GM23248 (cell line): ENCODE measurements at places on chromosomes 1 and 21. TPM values are rescaled to one million over a fixed set of nuclear protein-coding genes. Genes with fewer than 3 reads are reported as not detected.

DNA sequence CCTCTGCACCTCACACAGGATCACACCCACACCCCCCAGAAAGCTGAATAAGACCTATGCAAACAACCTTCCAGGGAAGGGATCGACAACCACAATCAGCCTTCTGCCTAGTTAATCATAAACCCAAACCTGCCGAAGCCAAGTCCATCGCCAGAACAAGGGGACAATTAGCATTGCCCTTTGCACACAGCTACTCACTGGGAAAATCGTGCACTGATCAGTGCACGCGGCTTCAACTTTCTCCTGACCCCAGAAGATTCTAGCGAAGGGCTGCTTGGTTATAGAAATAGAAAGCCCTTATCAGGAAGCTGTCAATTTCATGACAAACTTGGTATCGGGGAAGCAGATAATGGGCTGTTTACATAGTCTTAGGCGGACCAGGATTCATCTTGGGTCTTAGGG, 29.5 kb downstream of the RUNX1 start:
- H3K4me1 ChIP-seq, result 0 out of 2 replicates have a peak, but pooled peaks cover 4% of the 10 kb centered on the region
- H3K27me3 ChIP-seq, result no peaks in the 10 kb centered on the region
- H3K36me3 ChIP-seq, result no peaks in the 10 kb centered on the region
- H3K27ac ChIP-seq, result no peak overlapping the region
- H3K4me3 ChIP-seq, result no peak overlapping the region

DNA sequence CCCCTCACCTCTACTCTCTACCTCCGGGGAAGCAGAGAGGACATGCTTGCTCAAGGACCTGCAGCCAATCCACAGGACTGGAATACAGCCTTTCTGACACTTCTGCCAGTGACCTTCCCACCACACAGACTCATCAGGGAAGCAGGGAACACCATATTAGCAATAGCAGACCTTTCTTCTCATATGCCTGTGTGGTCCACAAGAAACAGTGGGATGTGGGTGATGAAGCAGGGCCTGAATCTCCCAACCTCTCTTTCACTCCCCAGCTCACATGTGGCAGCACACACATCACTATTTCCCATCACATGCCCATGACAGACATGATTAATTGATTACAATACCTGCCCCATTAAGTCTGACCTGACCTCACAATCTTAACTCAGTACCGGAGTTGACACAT, 695.1 kb downstream of the MATN1 start:
- no peaks in the 10 kb centered on the region for H3K4me1 ChIP-seq
- no peak overlapping the region for H3K27ac ChIP-seq
- 0 out of 2 replicates have a peak, but pooled peaks cover 2% of the 10 kb centered on the region for H3K27me3 ChIP-seq
- DNase-seq, result no peak

DNA sequence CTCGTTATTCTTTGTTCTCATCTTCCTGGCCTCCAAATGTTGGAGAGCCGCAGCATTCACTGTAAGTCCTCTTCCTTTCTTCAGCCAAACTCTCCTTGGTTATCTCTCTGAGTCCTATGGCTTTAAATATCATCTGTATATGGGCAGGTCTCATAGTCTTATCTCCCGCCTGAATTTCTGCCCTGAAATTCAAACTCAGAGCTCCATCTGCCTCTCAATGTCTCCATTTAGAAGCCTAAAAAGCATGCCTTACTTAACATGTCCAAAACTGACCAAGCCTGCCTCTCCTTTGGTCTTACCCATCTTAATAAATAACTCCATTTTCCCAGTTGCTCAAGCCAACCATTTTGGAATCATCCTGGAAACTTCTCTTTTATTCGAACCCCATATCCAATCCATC, 80.7 kb downstream of the DHRS3 start:
- H3K4me1 ChIP-seq, result peaks cover 5% of the 10 kb centered on the region; the same call in 1 of the 2 replicates
- no peak for DNase-seq
- H3K27me3 ChIP-seq, result no peaks in the 10 kb centered on the region
- H3K27ac ChIP-seq, result no peak overlapping the region
- H3K36me3 ChIP-seq, result no peaks in the 10 kb centered on the region

DNA sequence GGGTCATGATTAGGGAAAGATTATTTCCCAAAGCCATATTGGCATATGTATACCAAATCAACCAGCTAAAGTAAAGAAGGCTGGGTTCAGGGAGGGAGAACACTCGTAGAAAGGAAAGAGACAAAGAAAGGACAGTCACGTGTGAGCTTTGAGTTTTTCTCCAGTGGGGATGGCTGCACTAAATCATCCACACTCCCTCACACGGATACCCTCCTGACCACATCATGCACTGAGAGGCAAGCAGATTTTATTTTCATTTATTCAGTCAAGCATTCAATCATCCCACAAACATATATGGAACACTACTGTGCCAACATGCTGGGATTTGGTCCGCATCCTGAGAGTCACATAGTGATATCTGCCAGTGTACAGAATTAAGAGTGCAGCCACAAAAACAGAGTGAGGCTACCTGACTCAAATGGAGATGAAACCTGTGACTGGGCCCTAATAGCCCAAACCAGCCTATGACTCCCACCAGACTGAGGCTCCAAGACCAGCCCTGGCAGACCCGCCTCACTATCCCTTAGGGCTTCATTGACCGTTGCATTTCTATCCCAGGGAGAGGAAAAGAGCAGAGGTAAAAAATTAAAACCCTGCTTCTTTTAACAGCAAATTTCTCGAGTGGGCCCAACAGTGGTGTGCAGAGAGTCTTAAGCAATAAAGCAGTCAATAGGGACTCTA, 155.9 kb downstream of the BARHL2 start:
- H3K4me3 ChIP-seq, result no peak overlapping the region
- DNase-seq, result no peak
- H3K36me3 ChIP-seq, result no peaks in the 10 kb centered on the region
- no peaks in the 10 kb centered on the region for H3K27me3 ChIP-seq

DNA sequence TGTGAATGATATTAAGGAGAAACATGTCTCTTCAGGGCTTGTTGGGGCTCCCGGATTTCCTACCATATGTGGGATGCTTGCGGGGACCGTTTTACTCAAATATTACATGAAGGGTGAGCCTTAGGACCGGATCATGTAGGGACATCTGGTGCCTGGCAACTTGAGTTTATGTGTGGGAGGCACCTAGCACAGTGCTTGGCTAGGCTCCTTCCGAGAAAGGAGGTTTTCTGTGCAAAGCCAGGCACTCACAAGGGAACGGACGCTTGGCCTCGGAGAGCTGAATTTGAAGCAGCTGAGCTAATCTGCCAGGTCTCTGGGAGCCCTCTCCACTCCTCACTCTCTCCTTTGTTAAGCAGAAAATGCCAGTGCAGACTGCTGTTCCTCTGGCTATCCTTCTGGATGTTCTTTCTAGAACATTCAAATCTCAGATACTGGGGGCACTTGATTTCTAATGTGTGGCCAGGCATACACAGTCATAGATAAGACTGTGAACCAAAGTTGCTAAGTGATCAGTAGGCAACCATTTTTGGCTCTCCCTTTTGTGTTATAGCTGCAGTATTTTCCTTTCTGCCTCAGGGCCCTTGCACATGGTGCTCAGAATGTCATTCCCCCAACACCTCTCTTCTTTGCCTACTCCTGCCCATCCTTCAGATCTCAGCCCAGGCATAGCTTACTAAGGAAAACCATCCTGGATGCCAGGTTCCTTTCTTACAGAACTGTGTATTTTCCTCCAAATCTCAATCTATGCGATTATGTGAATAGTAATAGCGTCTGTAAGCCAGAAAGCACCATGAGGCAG, 216.6 kb upstream of the CSF3R start:
- no peaks in the 10 kb centered on the region for H3K36me3 ChIP-seq
- DNase-seq, result no peak
- H3K27me3 ChIP-seq, result peaks cover 3% of the 10 kb centered on the region; the same call in 1 of the 2 replicates
- no peak overlapping the region for H3K4me3 ChIP-seq
- no peaks in the 10 kb centered on the region for H3K4me1 ChIP-seq
- no peak overlapping the region for H3K27ac ChIP-seq

DNA sequence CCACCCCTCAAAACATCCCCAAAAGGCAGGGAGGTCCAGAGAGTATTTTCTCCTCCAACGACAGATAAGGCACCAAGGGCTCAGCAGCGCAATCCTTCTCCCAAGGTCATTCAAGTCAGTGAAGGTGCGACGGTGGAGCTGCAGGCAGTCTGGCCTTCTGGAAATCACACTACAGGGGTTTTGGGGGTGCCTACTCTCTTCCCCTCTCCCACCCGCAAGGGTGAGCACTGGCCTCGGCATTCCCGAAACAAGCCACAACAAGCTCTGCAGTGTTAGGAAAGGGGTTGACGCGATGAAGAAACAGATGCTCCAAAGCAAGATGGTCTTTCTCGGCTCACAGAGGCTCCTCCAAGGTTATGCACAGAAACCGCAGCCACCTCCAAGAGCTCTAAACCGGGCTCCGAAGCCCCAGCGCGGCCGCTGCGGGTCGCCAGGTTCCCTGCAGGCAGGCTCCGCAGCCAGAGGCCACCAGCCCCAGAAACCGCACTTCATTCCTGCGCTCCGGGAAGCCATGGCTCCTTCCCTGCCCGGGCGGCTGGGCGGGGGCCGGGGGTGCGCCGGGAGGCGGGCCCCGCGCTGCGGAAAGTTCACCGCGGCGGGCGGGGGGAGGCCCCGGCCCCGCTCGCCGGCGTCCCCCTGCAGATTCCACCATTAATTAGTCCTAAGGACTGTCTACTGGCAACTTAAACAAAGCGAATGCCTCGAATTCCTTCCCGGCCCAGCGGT, 1.1 kb downstream of the LUZP1 start:
- peak overlapping the region; percentile 94 for H3K27ac ChIP-seq
- H3K27me3 ChIP-seq, result no peaks in the 10 kb centered on the region
- DNase-seq, result peak; percentile 74
- H3K4me1 ChIP-seq, result peaks cover 38% of the 10 kb centered on the region

GRCh38 chr1:41274752-41275545, 32.8 kb upstream of the SCMH1 start:
- no peaks in the 10 kb centered on the region for H3K36me3 ChIP-seq
- no peak overlapping the region for H3K27ac ChIP-seq
- no peak overlapping the region for H3K4me3 ChIP-seq
- peak; percentile 25 for DNase-seq
- peaks cover 10% of the 10 kb centered on the region; the same call in 1 of the 2 replicates for H3K27me3 ChIP-seq
- H3K4me1 ChIP-seq, result no peaks in the 10 kb centered on the region

DNA sequence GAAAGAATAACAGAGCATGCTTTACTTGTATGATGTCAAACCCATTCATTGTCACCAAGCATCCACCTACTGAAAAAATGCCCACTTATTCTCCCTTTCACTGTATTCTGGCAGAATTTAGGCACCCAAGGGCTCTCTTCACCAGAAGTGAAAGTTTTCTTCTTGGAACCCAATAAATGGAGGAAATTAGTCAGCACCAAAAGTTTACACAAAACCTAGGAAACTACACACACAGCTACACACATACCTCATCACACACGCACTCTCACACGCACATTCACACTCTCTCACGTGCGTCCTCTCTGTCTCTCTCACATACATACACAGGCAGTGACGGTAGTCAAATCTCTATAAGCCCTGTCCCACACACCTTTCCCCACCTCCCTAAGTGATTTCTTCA, 37.6 kb downstream of the MCOLN2 start:
- no peak for DNase-seq
- no peak overlapping the region for H3K4me3 ChIP-seq
- H3K27me3 ChIP-seq, result no peaks in the 10 kb centered on the region
- H3K36me3 ChIP-seq, result no peaks in the 10 kb centered on the region
- H3K4me1 ChIP-seq, result peaks cover 15% of the 10 kb centered on the region

- H3K27me3 ChIP-seq, result no peaks in the 10 kb centered on the region
- H3K4me3 ChIP-seq, result no peak overlapping the region
- no peaks in the 10 kb centered on the region for H3K36me3 ChIP-seq
- H3K27ac ChIP-seq, result no peak overlapping the region
Measured at GRCh38 chr1:194476351-194476750, 1289.9 kb upstream of the B3GALT2 start.

- no peak overlapping the region for H3K4me3 ChIP-seq
- no peaks in the 10 kb centered on the region for H3K36me3 ChIP-seq
- H3K27me3 ChIP-seq, result peaks cover 10% of the 10 kb centered on the region
Measured at GRCh38 chr1:29856340-29857114, 620.2 kb downstream of the PTPRU start.

GRCh38 chr1:207417076-207417475, 37.1 kb upstream of the CR2 start:
- H3K36me3 ChIP-seq, result no peaks in the 10 kb centered on the region
- DNase-seq, result no peak
- no peak overlapping the region for H3K4me3 ChIP-seq
- H3K27me3 ChIP-seq, result peaks cover 8% of the 10 kb centered on the region

DNA sequence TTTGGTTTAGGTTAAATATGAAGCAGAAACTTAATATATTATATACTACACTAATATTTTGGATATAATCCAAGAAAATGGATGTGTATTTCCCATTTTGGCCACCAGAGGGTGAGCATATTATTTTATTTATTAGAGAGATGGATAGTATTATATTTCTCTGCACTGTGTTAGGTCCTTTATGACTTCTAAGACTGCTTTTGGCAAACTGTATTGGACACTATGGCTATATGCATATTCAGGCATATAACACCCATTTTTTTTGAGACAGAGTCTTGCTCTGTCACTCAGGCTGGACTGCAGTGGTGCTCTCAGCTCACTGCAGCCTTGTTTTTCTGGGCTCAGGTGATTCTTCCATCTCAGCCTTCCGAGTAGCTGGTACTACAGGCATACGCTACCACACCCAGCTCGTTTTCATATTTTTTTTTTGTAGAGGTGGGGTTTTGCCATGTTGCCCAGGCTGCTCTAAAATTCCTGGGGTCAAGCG, 17.8 kb upstream of the PGM1 start:
- peak; percentile 41 for DNase-seq
- H3K4me3 ChIP-seq, result no peak overlapping the region
- no peaks in the 10 kb centered on the region for H3K36me3 ChIP-seq
- H3K27me3 ChIP-seq, result no peaks in the 10 kb centered on the region
- H3K4me1 ChIP-seq, result no peaks in the 10 kb centered on the region

- peak overlapping the region; percentile 100 for H3K27ac ChIP-seq
- H3K36me3 ChIP-seq, result peaks cover 2% of the 10 kb centered on the region; the same call in 1 of the 2 replicates
- peaks cover 61% of the 10 kb centered on the region for H3K4me1 ChIP-seq
- no peaks in the 10 kb centered on the region for H3K27me3 ChIP-seq
- peak overlapping the region; percentile 64 for H3K4me3 ChIP-seq
Measured at GRCh38 chr1:15948595-15949452, 27.1 kb downstream of the ZBTB17 start.

GRCh38 chr1:107786203-107786845, 178.7 kb downstream of the VAV3 start:
- H3K4me1 ChIP-seq, result no peaks in the 10 kb centered on the region
- H3K36me3 ChIP-seq, result no peaks in the 10 kb centered on the region
- DNase-seq, result no peak
- no peaks in the 10 kb centered on the region for H3K27me3 ChIP-seq

- H3K27me3 ChIP-seq, result no peaks in the 10 kb centered on the region
- DNase-seq, result peak; percentile 66
- H3K4me1 ChIP-seq, result no peaks in the 10 kb centered on the region
- no peak overlapping the region for H3K27ac ChIP-seq
- H3K4me3 ChIP-seq, result no peak overlapping the region
Measured at GRCh38 chr1:85884372-85885035, 176.3 kb upstream of the ZNHIT6 start.

GRCh38 chr1:213931836-213932235, 55.9 kb upstream of the PROX1 start:
- no peaks in the 10 kb centered on the region for H3K4me1 ChIP-seq
- no peaks in the 10 kb centered on the region for H3K36me3 ChIP-seq
- no peaks in the 10 kb centered on the region for H3K27me3 ChIP-seq
- no peak overlapping the region for H3K27ac ChIP-seq
- no peak for DNase-seq

Gene GUCA2A
- total RNA-seq, result not detected in 2 replicates

Gene RPTN
- not detected in 2 replicates for total RNA-seq

Gene LCE1D
- total RNA-seq, result not detected in 2 replicates

Gene IL10
- not detected in 2 replicates for total RNA-seq

Gene HSPG2
- 407 and 458 TPM in 2 replicates for total RNA-seq

Gene ETV3L
- total RNA-seq, result not detected in 2 replicates

Gene DISC1
- total RNA-seq, result 1.2 and 2.0 TPM in 2 replicates

Gene KRTAP7-1
- not detected in 2 replicates for total RNA-seq

Gene ADGRB2
- 3.6 and 3.9 TPM in 2 replicates for total RNA-seq

Gene LCE2A
- 9.9 and 12.1 TPM in 2 replicates for total RNA-seq

Gene FAM43B
- total RNA-seq, result 0.11 TPM in 1 of 2 replicates, not detected in the other

Gene CYP4Z1
- not detected in 2 replicates for total RNA-seq

Gene CRNN
- total RNA-seq, result not detected in 2 replicates
